ENCODE measurements at places on chromosomes 7 and 10.

DNA sequence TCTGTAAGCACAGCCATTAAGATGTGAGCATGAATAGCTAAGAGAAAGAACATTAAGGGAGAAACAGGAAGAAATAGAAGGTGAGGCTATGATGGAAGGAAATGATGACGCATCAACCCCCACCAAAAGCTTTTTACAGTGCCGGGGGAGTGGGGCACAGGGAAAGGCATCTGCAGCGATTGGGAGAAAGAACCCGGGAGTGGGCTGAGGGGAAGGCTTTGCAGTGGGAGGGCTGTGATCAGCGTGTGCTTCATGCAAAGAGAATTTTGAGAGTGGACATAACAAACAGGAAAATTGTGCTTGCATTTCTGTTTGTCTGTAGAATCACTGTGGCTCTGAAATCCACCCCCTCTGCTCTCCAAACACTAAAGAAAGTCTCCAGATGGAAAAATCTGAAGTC lies 250.8 kb downstream of the KCNMA1 start:
- no peak for DNase-seq

- peak; percentile 80 for DNase-seq
These were observed at the start of gene BLVRA for GRCh38 chr7:43758029-43758821. Gene BLVRA, plus strand, starts transcription at chr7:43758680. Its CDS starts 12,479 bp downstream, at chr7:43771159.

DNA sequence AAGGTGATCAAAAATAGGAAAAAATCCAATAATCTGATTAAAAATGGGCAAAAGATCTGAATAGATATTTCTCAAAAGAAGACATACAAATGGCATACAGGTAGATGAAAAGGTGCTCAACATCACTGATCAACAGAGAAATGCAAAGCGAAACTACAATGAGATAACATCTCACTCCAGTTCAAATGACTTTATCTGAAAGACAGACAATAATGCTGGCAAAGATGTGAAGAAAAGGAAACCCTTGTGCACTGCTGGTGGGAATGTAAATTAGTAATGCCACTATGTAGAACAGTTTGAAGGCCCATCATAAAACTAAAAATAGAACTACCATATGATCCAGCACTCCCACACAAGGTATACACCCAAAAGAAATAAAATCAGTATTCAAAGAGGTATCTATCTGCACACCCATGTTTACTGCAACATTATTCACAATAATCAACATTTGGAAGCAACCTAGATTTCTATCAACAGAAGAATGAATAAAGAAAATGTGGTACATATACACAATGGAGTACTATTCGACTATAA lies 85.0 kb downstream of the LRRN3 start:
- no peak for DNase-seq

- no peak for DNase-seq
These were observed 585.2 kb downstream of the PARD3 start for GRCh38 chr10:34229917-34230316.

DNA sequence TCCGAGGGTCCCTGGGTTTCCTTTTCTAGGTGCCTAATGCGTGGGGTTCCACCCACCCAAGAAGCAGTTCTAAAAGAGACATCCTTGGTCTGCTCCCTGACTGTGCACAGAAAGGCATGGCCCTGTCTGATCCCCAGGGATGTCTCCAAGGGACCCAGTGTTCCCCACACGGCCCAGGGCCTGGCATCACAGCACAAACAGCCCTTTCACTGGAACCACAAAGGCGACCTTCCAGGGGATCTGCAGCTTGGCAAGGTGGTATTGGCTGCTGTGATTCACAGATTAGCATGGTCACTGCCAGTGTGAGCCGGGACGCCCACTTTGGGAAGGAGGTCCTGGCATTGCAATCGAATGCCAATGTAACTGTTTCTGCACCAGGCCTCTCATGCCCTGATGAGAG lies 6.4 kb downstream of the KCNMA1 start:
- no peak for DNase-seq

- peak; percentile 27 for DNase-seq
These were observed 1.2 kb downstream of the PIP4K2A start for GRCh38 chr10:22712956-22713852.

DNA sequence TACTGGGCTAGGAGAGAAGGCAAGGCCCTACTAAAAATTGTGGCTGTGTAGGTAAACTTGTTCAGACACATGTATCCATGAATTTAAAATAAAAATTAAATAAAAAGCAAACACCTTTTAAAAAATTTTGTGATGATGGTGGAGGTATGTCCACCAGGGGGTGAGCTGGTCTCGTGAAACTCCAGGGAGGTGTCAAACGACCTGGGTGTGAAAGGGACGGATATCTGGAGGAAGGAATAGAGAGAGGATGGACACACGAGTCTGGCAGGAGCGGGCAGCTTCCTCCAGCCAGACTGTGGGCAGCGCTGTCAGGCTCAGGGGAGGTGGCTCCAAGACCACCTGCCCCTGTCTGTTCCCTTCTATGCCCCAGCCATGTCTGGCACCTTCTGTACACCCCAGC lies 34.8 kb upstream of the DMBT1 start:
- DNase-seq = no peak

DNA sequence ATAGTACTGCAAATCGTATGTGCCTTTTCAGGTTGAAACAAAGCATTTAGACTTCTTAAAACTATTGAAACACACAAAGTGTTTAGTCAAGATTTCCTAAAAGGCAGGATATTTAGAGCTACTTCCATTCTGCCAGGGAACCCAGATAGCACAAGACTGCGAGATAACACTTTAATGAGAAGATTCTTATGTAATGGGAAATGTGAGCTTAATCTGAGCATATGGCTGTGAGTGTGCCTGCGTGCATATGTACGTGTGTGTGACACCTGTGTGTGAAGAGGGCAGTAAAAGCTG lies 14.3 kb upstream of the JCAD start:
- DNase-seq = no peak

DNA sequence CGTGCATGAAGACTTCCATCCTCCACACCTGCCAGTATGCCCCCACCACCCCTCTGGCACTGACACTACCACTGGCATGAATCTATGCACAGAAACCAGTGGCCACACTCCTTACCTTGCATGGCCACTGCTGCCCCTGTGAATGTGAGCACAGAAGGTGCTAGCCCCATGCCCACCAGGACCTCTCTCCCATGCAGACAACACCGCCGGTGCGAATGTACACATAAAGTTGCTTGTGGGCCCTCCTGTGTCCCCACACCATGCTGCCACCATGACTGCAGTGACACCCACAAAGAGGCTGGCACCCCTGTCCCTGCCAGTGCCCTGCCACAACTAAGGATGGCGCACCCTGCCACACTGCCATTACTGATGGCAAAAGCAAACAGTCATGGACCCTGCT lies 289.5 kb upstream of the KCND2 start:
- no peak for DNase-seq

- DNase-seq = no peak
These were observed 2.0 kb upstream of the HEPACAM2 start for GRCh38 chr7:93228302-93228701.

DNA sequence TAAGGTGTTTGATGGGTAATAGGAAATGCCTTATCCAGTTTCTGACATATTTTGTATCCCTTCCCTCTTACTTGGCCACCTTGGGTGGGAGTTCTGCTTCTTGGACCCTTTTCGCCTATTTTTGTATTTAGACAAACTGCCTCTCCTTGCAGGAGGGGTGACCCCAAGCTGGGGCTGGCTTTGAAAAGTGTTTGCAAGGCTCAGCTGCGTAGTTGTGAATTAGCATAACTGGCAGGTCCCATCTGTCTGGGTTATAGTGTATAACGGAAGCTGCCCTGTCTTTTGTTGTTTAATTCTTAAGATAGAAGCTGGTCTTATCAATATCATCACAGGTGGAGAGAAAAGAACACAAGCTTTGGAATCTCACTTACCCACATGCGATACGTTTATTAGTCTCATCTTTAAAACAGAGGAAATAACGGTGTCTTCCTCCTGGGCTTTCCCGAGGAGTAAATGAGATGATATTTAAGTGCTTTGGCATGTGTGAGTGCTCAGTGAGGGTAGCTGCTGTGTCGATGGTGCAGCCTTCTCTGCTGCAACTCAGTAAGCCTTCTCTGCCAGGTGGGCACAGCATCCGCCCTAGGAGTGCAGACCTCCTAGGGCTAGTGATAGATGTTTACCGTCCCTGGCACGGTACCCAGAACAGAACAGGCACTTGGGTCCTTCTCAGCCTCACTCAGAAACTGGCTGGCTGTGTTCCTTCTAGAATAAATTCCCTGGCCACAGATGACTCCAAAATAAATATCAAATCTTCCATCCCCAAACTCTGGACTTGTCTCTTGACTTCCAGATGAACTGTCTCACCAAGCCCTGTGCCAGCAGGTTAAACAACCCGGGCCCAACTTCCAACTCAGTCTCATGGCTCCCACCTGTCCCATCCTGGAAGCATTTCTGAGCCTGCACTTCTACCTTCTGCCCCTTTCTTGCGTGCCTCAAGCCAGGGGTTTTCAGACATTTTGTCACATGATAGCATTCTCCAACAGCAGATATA lies 227.3 kb downstream of the GFRA1 start:
- no peak for DNase-seq

Data from GM12892 (cell line).